Activated CD4-positive, alpha-beta memory T cell treated with anti-CD3 and anti-CD28 coated beads, Interleukin-2, amount 10 ng/mL, durations not matched to agents 7 days and 5 days (primary cell): ENCODE measurements at places on chromosomes 16 and 17. TPM values are rescaled to one million over a fixed set of nuclear protein-coding genes. Genes with fewer than 3 reads are reported as not detected.
A peak's percentile ranks its signal among the peaks of the same experiment; 100 is the strongest.

The C17orf107 gene
- total RNA-seq: 0.58 TPM

The NOTUM gene
- total RNA-seq: 0.15 TPM

The MYH13 gene
- total RNA-seq: not detected

The GCGR gene
- not detected for total RNA-seq

The AOC2 gene
- total RNA-seq: 1.1 TPM

DNA sequence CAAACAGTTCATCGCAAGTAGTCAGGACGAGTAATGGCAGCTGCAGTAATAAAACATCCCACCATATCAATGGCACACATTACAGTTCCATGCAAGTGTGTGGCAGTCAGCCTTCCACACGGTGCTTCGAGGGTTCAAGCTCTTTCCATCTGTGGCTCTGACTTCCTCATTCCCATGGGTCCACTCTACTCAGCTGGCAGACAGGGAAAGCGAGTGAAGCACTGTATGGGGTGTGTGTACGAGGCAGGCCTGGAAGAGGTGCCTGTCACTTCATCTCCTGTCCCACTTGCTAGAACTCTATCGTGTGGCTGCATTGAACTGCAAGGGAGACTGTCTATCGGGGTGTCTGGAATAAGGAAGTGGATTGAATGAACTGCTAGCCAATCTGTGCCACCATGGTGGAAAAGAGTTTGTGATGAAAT is 160.6 kb downstream of the CPPED1 start:
- no peak for DNase-seq
- no peaks in the 10 kb centered on the region for H3K27me3 ChIP-seq
- H3K4me3 ChIP-seq: no peak overlapping the region
- H3K27ac ChIP-seq: no peak overlapping the region
- H3K4me1 ChIP-seq: peaks cover 20% of the 10 kb centered on the region

DNA sequence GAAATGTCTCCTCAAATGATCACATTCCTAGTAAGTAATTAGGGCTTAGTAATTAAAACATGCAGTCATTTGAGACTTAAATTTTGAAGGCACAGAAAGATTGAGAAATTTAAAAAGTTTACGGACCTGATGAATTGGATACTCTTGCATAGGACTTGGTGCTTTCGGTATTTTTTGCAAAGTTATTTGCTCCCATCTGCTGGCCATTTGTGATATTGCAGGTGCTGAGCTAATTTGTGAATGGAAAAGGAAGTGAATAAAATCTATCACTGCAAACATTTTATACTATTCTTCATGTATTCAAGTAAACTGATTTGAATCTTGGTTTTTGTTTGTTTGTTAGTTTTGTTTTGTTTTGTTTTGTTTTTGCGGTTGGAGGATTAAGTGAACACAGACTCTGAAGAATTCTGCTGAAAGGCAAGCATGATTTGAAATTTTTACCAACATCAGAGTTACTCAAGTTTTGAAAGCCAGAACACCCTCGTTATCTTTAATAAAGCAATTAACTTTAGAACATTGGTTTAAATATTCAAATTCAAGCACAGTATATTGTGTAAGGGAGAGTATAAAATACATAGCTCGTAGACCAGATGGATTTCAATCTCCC is 689.5 kb upstream of the RBFOX1 start:
- no peak overlapping the region for H3K4me3 ChIP-seq
- H3K4me1 ChIP-seq: no peaks in the 10 kb centered on the region
- H3K27ac ChIP-seq: no peak overlapping the region
- peak; percentile 39 for DNase-seq
- no peaks in the 10 kb centered on the region for H3K36me3 ChIP-seq
- no peaks in the 10 kb centered on the region for H3K27me3 ChIP-seq

GRCh38 chr17:82956726-82957468 is 117.1 kb upstream of the ZNF750 start:
- no peaks in the 10 kb centered on the region for H3K4me1 ChIP-seq
- H3K36me3 ChIP-seq: peaks cover 55% of the 10 kb centered on the region
- no peak for DNase-seq
- H3K4me3 ChIP-seq: no peak overlapping the region
- H3K27ac ChIP-seq: no peak overlapping the region
